ENCODE measurements at places on chromosomes 11 and 22. TPM values are rescaled to one million over a fixed set of nuclear protein-coding genes. Genes with fewer than 3 reads are reported as not detected.

Gene NCR3LG1
- total RNA-seq, result 4.4 TPM

Gene KCNQ1
- not detected for total RNA-seq

Gene SLC6A5
- not detected for total RNA-seq

Gene TRIM34
- total RNA-seq, result 14.8 TPM

Gene ARHGAP8
- total RNA-seq, result not detected

Gene FGF3
- not detected for total RNA-seq

Gene PLAAT5
- not detected for total RNA-seq

Gene WNT7B
- total RNA-seq, result not detected

Gene NEFH
- total RNA-seq, result 0.63 TPM

Gene OLFML1
- total RNA-seq, result 0.09 TPM

Gene PARVB
- 109 TPM for total RNA-seq

Gene CWC15
- total RNA-seq, result 44.3 TPM

Gene LUZP2
- 0.56 TPM for total RNA-seq

Gene GSC2
- total RNA-seq, result not detected

Gene TAF6L
- 20.5 TPM for total RNA-seq

Gene MMP7
- 0.18 TPM for total RNA-seq

Gene RCOR2
- 0.36 TPM for total RNA-seq

Gene SPDYC
- total RNA-seq, result not detected

Gene CHRM1
- not detected for total RNA-seq

Gene KRTAP5-8
- total RNA-seq, result not detected

Gene SF3B2
- 108 TPM for total RNA-seq

Gene SCN4B
- 0.09 TPM for total RNA-seq

Gene SAA4
- not detected for total RNA-seq

Gene SYT7
- total RNA-seq, result 0.19 TPM

Gene TBX10
- total RNA-seq, result not detected

Gene GRIA4
- total RNA-seq, result not detected

Gene FXYD2
- total RNA-seq, result 0.81 TPM

Gene SLC37A2
- 0.36 TPM for total RNA-seq

Gene POTEH
- not detected for total RNA-seq

Gene GPHA2
- total RNA-seq, result not detected
